ENCODE measurements at places on chromosomes 6 and 20.
A peak's percentile ranks its signal among the peaks of the same experiment; 100 is the strongest.

- peak; percentile 31 for DNase-seq
These were observed 45.8 kb downstream of the AHI1 start for GRCh38 chr6:135451617-135452190.

- DNase-seq, result no peak
These were observed 4.1 kb upstream of the SPAG4 start for GRCh38 chr20:35611482-35611881.

GRCh38 chr6:156554160-156554559, 223.0 kb upstream of the ARID1B start:
- DNase-seq, result no peak

DNA sequence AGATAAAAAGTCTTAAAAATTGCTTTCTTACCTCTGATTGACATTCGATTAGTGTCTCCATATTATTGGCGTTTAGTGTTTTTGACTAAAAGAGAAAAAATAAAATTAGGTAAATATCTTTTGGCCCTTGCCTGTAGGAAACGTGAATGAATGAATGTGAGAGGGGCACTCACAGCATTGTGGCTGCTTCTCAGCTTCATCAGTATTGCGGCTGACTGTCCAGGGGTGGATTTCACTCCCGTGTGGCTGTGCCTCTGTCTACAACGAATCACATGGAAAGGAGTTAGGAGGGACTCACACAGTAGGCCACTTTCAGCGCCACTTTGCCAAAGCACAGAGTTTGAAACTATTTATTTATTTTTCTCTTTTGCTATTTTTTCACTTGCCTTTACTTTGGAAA, 844 bp downstream of the TAGAP start:
- DNase-seq, result no peak

DNA sequence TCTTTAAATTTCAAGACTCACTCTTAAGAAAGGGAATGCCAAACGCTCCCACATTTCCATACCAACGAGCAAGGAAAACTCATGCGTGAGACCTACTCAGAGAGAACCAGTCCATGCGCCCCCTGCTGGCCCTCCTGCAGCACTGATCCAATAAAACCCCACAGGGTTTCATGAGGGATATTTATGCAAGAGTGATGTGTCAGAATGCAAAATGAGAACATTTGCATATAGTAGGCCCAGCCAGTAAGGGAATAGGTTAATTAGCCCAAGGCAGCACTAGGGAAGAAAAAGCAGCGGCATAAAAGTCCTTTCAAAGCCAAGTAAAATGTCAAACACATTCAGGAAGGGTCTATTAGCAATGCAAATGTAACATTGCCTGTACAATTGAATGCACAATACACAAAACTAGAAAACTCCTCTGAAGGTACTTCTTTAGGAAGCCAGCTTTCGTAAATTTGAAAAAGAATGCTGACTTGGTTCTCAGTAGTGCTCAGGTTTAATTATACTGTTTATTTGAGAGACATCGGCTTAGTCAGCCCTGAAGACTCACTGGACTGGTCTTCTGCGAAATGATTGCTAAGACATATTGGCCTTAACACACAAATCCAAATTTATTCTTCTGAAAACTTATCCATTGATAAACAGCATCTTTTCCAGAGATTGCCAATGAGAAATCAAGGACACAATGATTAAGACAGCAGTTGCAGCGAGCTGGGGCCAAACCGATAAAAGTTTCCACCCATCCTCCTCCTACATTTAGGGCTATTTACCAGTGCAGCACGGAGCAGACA, 93.2 kb downstream of the GMPR start:
- DNase-seq, result peak; percentile 55

DNA sequence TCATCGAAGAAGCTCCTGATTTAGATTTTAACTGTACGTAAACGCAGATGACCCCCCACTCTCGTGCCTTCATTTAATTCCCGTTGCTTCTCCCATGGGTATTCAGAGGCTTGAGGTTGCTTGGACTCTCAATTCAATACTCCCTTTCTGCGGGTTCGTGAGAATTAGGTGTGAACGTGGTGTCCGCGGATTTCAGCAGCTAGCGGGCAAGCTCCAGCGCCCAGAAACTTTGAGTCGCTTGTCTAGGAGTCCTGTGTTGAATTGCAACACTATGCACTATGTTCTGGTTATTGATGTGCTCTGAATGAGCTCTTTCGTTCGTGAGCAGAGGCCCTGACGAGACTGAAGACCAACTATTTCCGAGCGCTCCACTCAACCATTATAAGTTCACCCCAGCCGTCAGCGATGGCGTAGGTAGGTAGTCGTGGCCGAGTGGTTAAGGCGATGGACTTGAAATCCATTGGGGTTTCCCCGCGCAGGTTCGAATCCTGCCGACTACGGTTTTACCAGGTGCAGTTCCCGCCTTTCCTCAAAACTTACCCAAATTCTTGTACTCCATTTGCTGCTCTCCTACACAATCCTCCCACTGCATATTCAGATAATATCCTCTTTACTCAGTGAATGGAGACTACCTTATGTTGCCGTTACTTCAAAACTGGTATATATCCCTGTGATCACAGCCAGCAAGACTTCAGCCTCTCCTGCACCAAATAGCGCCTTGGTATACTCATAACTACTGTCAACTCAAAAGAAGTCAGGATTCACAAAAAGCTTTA, 72.6 kb upstream of the ZNF184 start:
- DNase-seq, result no peak

DNA sequence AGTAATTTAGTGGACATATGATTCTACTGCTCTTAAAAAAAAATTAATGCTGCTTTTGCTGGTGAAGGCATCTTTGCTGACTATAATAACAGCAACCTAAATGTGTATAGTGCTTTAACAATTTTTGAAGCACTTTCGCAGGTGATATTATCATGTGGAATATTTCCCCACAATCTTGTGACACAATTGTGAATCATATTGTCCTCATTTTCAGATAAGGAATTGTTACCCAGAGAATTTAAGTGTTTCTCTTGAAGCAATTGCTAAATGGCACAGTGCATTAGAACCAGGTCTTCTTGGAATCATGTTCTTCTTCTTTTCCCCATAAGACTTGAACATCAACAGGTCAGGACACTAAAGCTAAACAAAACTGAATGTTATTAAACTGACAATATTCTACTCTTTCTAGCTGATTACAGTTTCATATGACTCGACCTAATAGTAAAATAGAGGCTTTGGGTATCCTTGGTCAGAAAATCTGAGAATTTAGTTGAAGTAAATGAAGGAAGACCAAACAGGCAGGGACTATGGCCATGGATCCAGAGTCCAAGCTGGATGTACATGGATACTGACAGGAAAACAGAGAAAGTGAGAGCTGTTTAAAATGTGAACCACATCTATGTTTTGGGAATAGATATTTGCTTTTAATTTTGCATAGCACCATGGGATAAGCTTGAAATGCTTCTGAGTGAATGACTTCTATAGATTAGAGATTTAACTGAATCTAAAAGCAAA, 121.8 kb upstream of the SLC35B3 start:
- DNase-seq, result no peak

DNA sequence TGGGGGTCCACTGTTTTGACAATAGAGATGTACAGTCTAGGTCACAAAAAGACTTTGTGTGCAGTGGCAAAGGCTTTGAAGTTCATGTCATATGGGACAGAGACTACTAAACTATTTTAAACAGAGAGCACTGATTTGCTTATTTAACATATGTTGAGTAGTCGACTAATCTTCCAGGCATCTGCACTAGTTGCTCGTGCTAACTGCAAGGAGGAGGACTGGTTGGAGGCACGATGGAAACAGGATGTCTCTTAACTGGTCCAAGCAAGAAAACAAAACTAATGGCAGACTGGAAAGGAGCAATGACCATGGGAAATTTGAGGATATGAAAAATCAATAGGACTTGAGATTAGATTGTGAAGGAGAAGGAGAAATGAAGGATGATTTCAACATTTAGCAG, 28.5 kb upstream of the ERVFRD-1 start:
- DNase-seq, result no peak

DNA sequence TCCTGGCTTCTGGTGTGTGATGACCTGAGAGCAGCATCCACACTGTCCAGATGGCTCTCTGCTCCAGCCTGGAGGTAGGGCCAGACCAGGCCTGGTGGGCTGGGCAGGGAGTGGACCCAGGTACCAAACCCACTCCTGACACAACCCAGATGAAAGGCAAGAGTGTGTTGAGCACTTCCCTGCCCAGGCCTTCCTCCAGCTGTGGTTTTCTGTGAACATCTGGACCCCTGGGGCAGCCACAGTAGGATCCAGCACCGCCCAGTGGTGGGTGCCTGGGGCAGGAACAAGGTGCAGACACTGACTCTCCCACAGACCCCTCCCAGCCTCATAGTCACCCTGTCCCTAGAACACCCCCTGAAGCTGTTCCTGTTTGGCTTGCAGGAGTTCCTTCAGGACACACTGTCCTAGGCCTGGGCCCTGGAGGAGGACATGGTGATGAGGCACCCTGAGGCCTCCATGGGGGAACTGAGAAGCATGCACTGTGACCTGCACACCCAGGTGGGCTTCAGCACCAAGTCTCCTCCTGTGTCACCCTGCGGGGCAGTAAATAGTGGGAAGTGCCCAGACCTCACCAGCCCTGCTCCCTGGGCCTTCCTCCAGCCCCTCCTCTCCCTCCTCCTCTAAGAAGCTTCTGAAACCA, 28.7 kb downstream of the UBD start:
- no peak for DNase-seq

GRCh38 chr6:168709991-168710390, 269.0 kb downstream of the SMOC2 start:
- no peak for DNase-seq

DNA sequence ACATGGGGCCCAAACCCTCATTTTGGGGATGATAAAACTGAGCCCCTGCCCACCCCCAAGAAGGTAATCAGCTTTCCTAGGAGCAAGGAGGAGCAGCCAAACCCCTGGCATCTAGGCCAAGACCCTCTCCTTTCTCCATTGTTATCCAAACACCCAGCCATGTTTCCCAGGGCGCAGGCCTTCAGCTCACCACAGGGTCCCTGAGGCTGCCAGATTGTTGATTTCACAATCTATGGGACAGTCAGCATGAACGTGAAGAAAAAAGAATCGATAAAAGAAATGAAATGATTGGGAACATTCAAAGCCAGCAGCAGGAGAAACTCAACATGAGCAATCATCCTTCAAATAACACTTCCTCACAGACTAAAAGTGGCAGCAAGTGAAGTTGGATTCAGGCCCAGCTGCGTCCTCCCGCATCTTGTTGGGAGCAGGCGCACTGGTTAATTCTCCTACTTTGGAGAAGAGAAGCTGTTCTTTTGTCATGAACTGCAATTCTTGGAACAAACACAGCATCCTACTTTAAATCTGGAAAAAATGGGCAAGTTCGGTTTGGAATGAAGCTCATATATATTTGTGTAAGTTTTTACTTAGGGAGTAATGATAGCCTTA, 241.8 kb upstream of the PRDM1 start:
- DNase-seq, result no peak

- DNase-seq, result no peak
These were observed 46.1 kb downstream of the PRDM1 start for GRCh38 chr6:106132153-106132698.
